ENCODE measurements at places on chromosomes 4 and X. TPM values are rescaled to one million over a fixed set of nuclear protein-coding genes. Genes with fewer than 3 reads are reported as not detected.

DNA sequence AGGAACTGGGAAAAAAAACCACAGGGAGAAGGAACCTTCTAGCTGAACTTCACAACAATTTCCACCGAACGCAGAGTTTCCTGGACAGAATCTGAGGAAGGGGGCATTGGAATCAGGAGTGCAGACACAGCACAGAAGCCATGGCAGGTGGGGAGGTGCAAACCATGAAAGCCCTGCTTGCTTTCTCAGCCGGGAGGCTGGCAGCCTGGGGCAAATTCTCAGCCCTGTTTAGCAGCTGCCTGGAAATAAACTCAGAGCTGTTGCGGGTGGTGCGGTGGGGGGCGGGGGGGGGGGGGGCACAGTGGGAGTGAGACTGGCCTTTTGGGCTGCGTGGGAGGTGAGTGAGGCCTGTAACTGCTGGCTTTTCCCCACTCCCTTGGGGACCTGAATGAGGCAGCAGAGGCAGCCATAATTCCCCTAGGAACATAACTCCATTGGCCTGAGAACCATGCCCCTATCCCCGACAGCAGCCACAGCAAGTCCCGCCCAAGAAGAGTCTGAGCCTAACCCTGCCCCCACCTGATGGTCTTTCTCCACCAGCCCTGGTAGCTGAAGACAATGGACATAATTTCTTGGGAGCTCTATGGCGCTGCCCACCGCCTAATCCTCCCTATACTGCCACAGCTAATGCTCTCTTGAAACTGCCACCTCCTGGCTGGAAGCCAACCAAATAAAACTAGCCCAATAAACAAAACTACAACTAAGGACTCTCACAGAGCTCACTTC is 176.3 kb downstream of the FAM13A start:
- no peak overlapping the region for H3K27ac ChIP-seq
- no peak for DNase-seq
- H3K36me3 ChIP-seq = no peaks in the 10 kb centered on the region
- H3K4me1 ChIP-seq = no peaks in the 10 kb centered on the region

GRCh38 chrX:28347476-28347875 is 239.8 kb upstream of the IL1RAPL1 start:
- H3K27me3 ChIP-seq = no peaks in the 10 kb centered on the region
- no peak overlapping the region for H3K27ac ChIP-seq
- no peak for DNase-seq

- no peak overlapping the region for H3K4me3 ChIP-seq
- H3K4me1 ChIP-seq = peaks cover 8% of the 10 kb centered on the region
- H3K27me3 ChIP-seq = no peaks in the 10 kb centered on the region
- DNase-seq = no peak
- no peak overlapping the region for H3K27ac ChIP-seq
- peaks cover 2% of the 10 kb centered on the region for H3K36me3 ChIP-seq
Measured at GRCh38 chr4:101288365-101289145, 58.8 kb downstream of the PPP3CA start.

DNA sequence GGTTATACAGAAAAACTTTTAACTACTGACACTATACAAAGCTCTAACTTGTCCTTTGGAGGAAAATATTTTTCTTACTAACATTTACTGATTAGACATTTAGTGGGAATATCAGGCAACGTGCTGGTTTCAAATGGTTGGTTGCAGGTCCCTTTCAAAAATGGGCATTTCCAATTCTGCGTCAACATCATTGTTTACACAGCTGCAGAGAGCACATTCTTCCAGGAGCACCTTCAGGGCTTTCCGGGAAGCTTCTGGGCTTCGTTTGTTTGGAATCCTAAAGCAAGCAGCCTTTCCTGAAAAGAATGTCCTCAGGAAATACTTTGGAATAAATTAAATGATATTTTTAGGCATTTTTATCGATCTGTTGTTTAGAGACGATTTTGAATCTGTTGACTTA is 289.7 kb downstream of the TRIML1 start:
- DNase-seq = no peak
- no peak overlapping the region for H3K4me3 ChIP-seq
- H3K4me1 ChIP-seq = no peaks in the 10 kb centered on the region
- no peaks in the 10 kb centered on the region for H3K36me3 ChIP-seq
- no peak overlapping the region for H3K27ac ChIP-seq

- no peaks in the 10 kb centered on the region for H3K27me3 ChIP-seq
- no peak overlapping the region for H3K27ac ChIP-seq
- peaks cover 3% of the 10 kb centered on the region for H3K4me1 ChIP-seq
Measured at GRCh38 chr4:78737035-78737434, 39.1 kb upstream of the BMP2K start.

GRCh38 chr4:166594326-166594946 is 639.9 kb downstream of the SPOCK3 start:
- H3K27me3 ChIP-seq = no peaks in the 10 kb centered on the region
- H3K27ac ChIP-seq = no peak overlapping the region
- no peaks in the 10 kb centered on the region for H3K36me3 ChIP-seq

GRCh38 chrX:47283015-47283771 is 50.4 kb downstream of the USP11 start:
- no peaks in the 10 kb centered on the region for H3K36me3 ChIP-seq

DNA sequence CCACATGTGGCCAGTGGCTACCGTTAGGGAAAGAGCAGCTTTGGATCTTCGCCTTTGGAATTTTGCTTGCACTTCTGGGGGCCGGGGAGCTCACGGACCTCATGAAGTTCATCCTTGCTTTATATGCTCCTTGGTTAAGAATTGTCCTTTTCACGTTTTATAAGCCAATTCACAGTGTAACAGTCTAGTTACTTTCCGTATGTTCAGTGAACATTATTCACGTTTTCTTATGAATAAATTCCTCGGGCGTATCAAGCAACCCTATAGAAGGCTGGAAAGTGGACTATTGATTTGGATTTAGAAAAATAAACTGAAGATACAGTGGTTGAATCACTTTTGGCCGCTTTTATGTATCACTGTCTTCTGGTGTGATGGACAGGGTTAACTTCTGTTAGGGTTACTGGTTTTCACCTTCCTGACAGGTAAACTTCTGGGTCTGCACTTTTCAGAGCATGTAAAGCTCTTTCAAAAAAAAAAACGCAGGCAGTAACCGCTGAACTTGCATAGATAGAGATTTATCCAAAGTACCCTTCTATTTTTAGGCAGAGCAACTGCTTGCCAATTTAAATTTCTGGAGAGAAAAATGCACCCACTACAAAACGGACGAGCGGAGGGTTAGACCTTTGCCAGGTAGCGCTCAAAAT is 569 bp upstream of the PDLIM5 start:
- peaks cover 22% of the 10 kb centered on the region for H3K27me3 ChIP-seq
- no peaks in the 10 kb centered on the region for H3K36me3 ChIP-seq
- H3K27ac ChIP-seq = peak overlapping the region; percentile 55
- DNase-seq = no peak
- H3K4me1 ChIP-seq = peaks cover 22% of the 10 kb centered on the region

- no peak overlapping the region for H3K4me3 ChIP-seq
- H3K27ac ChIP-seq = no peak overlapping the region
- no peak for DNase-seq
Measured at GRCh38 chr4:88616275-88617150, 24.2 kb downstream of the HERC3 start.

DNA sequence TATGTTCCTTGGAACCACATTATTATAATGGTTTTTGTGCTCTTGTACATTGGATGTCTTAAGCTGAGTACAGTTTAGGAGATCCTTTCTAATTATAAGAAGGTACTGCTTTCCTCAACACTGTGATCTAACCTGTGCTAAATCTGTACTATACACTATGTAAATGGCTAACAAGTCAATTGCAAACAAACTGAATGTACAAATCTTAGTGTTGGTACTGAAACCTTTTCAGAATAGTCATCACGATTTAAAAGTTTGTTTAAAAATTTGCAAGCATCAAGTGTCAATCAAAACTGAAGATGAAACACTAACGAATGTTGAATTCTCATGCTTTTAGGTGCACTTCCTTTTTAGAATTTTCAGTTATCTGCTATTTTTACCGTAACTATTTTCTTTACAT is 2090.4 kb upstream of the TENM3 start:
- no peak overlapping the region for H3K4me3 ChIP-seq
- no peak overlapping the region for H3K27ac ChIP-seq
- DNase-seq = no peak
- no peaks in the 10 kb centered on the region for H3K36me3 ChIP-seq

DNA sequence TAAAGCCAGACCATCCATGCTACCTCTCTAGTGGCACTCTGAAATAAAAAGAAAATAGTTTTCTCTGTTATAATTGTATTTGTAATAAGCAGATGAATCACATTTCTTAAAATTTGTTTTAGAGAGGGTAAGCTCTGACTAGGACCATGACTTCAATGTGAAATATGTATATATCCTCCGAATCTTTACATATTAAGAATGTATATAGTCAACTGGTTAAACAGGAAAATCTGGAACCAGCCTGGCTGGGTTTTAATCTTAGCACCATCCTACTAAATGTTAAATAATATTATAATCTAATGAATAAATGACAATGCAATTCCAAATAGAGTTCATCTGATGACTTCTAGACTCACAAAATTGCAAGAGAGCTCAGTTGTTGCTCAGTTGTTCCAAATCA is 1.5 kb downstream of the FGB start:
- no peaks in the 10 kb centered on the region for H3K36me3 ChIP-seq
- peaks cover 4% of the 10 kb centered on the region for H3K4me1 ChIP-seq
- H3K4me3 ChIP-seq = no peak overlapping the region
- peaks cover 11% of the 10 kb centered on the region for H3K27me3 ChIP-seq
- no peak overlapping the region for H3K27ac ChIP-seq

- H3K27ac ChIP-seq = no peak overlapping the region
- H3K4me3 ChIP-seq = no peak overlapping the region
- H3K4me1 ChIP-seq = no peaks in the 10 kb centered on the region
- no peaks in the 10 kb centered on the region for H3K27me3 ChIP-seq
- H3K36me3 ChIP-seq = no peaks in the 10 kb centered on the region
- DNase-seq = no peak
Measured at GRCh38 chrX:12489341-12489740, 301.9 kb upstream of the PRPS2 start.

DNA sequence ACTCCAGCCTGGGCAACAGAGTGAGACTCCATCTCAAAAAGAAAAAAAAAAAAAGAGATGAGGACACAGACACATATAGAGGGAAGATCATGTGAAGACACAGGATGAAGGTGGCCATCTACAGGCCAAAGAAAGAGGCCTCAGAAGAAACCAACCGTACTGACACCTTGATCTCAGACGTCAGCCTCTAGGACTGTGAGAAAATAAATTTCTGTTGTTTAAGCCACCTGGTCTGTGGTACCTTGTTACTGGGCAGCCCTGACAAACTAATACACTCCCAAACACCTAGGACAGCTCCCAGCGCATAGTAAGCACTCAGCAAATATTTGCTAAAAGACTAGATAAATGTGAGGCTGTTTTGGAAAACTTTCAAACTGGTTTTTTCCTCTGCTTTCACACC is 59.2 kb upstream of the SMIM10 start:
- no peaks in the 10 kb centered on the region for H3K4me1 ChIP-seq
- DNase-seq = no peak
- no peak overlapping the region for H3K27ac ChIP-seq
- no peak overlapping the region for H3K4me3 ChIP-seq
- H3K27me3 ChIP-seq = peaks cover 4% of the 10 kb centered on the region
- peaks cover 2% of the 10 kb centered on the region for H3K36me3 ChIP-seq

Gene BEX3
- 6.3 TPM for total RNA-seq

Gene PCDH19
- not detected for total RNA-seq

Gene SPARCL1
- not detected for total RNA-seq

Gene FRG1
- total RNA-seq = 61.2 TPM

Gene MAGEB1
- not detected for total RNA-seq

Gene DMD
- 0.57 TPM for total RNA-seq

Gene MTCP1
- total RNA-seq = 18.1 TPM

All from activated CD4-positive, alpha-beta T cell treated with anti-CD3 and anti-CD28 coated beads, Interleukin-2, amount 10 ng/mL, durations not matched to agents 7 days and 5 days (primary cell).